ENCODE measurements at places on chromosomes 12 and 14. TPM values are rescaled to one million over a fixed set of nuclear protein-coding genes. Genes with fewer than 3 reads are reported as not detected.

The KRT81 gene
- total RNA-seq = not detected

The TMEM106C gene
- 25.3 TPM for total RNA-seq

The MSI1 gene
- 3.7 TPM for total RNA-seq

The BEGAIN gene
- total RNA-seq = 3.4 TPM

The SPTB gene
- total RNA-seq = 0.98 TPM

The CCDC63 gene
- not detected for total RNA-seq

The RPGRIP1 gene
- total RNA-seq = not detected

The ANKRD33 gene
- total RNA-seq = not detected

The MORN3 gene
- not detected for total RNA-seq

The SLC6A15 gene
- 2.7 TPM for total RNA-seq

DNA sequence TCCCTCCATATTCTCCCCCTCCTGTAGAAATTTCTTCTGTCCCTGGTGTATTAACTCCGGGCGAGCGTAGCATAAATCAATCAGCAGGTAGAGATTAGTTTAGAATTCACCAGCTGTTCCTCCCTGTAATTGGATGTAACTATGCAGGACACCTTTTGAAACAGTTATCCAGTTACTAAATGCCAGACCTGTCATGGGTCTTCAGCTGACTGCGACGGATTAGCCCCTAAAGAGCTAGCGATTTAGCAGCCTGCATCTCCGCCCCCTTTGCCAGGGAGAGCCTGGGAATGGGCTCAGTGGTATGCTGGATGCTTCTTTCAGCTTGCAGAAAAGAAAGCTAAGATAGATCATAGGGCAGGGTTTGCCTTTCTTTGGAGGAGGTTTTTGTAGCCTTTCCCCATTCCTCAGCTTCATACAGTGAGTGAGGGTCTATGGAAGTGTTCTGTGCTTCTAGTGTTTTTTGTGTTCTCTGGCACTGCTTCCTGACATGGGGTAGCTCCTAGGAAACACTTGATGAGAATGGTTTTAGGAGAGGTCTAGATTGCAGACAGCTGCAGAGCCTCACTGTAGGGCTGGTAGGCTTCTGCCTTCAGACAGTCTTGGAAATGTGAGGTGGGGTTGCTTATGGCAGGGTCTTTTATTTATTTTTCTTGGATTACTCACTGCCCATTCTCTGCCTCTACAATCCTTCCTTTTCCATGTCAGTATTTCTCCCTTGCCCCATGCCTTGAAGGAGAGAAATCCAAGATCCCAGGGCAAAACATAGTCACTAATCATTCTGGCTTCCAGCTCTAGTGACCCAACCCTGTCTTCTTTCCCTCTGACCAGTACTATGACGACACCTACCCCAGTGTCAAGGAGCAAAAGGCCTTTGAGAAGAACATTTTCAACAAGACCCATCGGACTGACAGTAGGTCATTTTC is 16.7 kb downstream of the COPZ1 start:
- no peak overlapping the region for H3K4me3 ChIP-seq
- peaks cover 59% of the 10 kb centered on the region for H3K36me3 ChIP-seq
- no peak for DNase-seq
- peaks cover 17% of the 10 kb centered on the region for H3K4me1 ChIP-seq
- no peaks in the 10 kb centered on the region for H3K27me3 ChIP-seq

DNA sequence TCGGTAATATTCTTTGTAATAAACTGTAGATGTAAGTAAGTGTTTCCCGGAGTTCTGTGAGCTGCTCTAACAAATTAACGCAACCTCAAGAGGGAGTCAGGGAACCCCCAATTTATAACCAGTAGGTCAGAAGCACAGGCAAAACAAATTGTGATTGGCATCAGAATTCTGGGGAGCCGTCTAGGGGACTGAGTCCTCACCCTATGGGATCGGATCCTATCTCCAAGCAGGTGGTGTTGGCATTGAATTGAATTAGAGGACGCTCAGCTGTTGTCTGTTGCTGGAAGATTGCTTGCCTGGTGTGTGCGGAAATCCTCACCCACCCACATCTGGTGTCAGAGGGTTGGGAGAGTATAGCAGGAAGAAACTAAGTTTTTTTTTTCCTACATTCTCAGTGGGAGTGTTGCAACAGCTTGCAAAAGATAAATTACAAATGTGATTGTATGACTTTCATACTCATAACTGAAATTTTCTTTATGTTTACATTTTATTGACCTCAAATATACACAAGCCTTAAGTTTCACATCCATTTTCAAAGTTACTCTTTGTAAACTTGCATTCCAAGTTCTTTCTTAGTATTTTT is 5.5 kb downstream of the TMEM52B start:
- no peaks in the 10 kb centered on the region for H3K27me3 ChIP-seq
- no peak overlapping the region for H3K27ac ChIP-seq
- H3K4me3 ChIP-seq = no peak overlapping the region
- no peaks in the 10 kb centered on the region for H3K36me3 ChIP-seq
- H3K4me1 ChIP-seq = no peaks in the 10 kb centered on the region

DNA sequence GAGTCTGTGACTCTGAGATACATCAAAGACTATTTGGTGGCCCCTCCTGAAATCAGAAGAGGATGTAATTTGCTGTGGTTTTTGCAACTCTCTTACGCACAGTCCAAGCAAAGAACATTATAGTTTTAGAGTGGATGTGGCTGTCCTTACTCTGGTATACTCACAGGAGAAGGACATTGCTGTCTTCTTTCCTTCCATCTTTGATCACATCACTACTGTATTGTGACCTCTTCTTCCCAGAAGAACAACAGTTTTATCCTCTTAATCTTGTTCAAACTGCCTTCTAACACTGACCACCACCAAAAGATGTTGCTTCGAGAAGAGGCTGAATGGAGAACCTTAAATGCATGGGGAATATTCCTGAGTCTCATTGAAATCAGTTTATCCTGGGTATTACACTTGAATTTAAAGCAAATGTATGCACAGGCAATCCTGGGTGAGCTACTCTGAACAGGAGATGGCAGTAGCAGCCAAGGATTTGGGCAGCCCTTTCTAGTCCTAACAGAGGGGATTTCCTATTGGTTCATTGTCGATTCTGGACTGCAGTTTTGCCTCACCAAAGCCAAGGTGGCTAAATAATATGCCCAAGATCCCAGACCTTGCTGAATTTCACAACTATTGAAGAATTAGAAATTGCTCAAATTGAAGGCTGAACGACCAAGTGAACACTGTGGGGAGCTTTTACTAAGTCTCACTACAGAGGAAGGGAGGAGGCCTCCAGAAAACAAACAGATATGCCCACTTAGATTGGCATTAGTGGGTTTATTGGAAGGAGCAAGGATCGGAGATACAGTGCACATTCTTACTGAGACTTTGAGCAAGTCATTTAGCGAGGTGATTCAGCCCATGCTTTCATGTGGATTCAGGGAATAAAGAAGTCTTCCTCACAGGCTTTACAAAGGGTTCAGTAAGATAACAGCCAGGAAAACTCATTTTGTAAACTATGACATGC is 282.8 kb downstream of the PAWR start:
- H3K4me3 ChIP-seq = no peak overlapping the region
- H3K36me3 ChIP-seq = no peaks in the 10 kb centered on the region
- no peaks in the 10 kb centered on the region for H3K27me3 ChIP-seq
- no peak overlapping the region for H3K27ac ChIP-seq

GRCh38 chr14:95222151-95222631 is 64.9 kb upstream of the DICER1 start:
- H3K4me3 ChIP-seq = no peak overlapping the region
- DNase-seq = no peak
- no peaks in the 10 kb centered on the region for H3K4me1 ChIP-seq
- H3K36me3 ChIP-seq = no peaks in the 10 kb centered on the region
- H3K27me3 ChIP-seq = no peaks in the 10 kb centered on the region

- no peaks in the 10 kb centered on the region for H3K36me3 ChIP-seq
- no peak for DNase-seq
- H3K4me1 ChIP-seq = no peaks in the 10 kb centered on the region
These were observed 337.9 kb upstream of the NOVA1 start for GRCh38 chr14:26935733-26936132.

DNA sequence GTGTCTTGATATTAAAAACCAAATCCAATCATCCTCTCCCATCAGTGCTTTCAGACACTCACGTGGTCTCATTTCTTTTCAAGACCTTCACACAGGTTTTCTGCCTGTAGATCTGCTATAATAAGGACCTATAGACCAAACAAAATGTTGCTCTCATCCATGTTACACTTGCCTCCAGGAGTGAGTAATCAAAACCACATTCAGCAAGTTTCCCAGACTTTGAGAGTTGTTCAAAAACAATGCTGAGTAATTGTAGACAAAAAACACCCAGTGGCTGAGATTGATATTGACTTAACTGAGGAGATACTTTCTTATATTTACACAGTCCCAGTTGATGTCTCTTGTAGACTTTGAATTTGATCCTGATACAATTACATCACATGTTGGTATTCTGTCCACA is 383.1 kb downstream of the TMEM132D start:
- no peaks in the 10 kb centered on the region for H3K4me1 ChIP-seq
- no peaks in the 10 kb centered on the region for H3K36me3 ChIP-seq
- no peak for DNase-seq
- no peaks in the 10 kb centered on the region for H3K27me3 ChIP-seq
- H3K27ac ChIP-seq = no peak overlapping the region

DNA sequence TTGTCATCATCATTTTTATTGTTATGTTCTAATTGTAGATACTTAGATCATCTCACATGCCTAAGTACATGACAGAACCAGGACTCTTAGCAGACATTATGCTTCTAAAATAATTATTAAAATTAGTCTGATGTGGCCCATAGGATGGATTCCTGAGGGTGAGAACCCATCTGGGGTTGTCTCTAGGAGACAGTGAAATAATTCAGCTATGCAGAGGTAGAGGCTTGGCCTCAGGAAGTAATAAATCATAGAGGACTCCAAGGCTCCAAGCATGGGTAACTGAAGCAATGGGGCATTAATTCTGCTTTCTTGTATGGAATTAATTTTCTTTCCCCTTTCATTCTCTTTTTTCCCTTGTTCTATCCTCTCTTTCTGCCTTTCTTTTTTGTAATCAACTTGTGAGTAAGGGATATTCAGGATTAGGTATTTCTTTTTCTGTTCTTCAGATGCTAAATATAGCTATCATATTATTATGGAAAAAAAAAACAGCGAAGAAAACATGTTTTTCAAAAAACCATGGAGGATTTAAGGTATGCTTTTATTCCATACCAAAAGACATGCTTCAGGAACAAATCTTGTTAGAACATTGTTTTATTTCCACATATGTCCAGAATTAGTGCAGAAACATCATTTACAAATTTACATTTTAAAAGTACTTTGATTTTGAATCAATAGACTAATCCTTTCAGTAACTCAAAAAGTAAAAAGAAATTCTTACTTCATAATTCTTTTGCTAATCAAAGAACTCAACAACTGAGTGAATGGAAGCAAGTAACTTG is 263.2 kb downstream of the TRHDE start:
- H3K36me3 ChIP-seq = no peaks in the 10 kb centered on the region
- H3K27me3 ChIP-seq = no peaks in the 10 kb centered on the region
- H3K4me3 ChIP-seq = no peak overlapping the region
- no peaks in the 10 kb centered on the region for H3K4me1 ChIP-seq

DNA sequence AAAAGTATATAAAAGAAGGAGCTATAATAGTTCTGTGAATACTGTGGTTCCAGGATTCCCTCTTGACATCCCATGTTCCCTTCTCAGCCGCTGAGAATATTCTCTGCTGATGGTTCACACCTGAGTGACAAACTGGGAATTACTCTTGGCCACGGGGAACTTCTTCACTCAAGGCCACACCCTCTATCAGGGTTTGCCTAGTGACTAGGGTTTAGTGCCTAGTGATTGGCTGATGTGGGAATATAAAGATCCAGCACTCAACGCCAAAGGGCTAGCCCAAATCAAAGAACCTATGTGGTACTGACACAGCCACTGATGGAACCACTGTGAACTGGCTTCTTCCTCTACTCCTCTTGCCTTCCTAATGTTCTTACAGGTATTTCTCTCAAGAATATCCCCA is 248.4 kb downstream of the ASCL1 start:
- H3K4me3 ChIP-seq = no peak overlapping the region
- no peaks in the 10 kb centered on the region for H3K27me3 ChIP-seq
- no peak overlapping the region for H3K27ac ChIP-seq
- DNase-seq = no peak

GRCh38 chr12:79250186-79250585 is 385.6 kb downstream of the SYT1 start:
- no peaks in the 10 kb centered on the region for H3K4me1 ChIP-seq
- H3K4me3 ChIP-seq = no peak overlapping the region

- no peak for DNase-seq
- no peaks in the 10 kb centered on the region for H3K27me3 ChIP-seq
- no peak overlapping the region for H3K27ac ChIP-seq
- H3K4me1 ChIP-seq = no peaks in the 10 kb centered on the region
- no peaks in the 10 kb centered on the region for H3K36me3 ChIP-seq
- no peak overlapping the region for H3K4me3 ChIP-seq
These were observed 22.1 kb upstream of the NAP1L1 start for GRCh38 chr12:76106631-76107030.

GRCh38 chr12:74401966-74402365 is 135.7 kb upstream of the ATXN7L3B start:
- no peaks in the 10 kb centered on the region for H3K4me1 ChIP-seq
- H3K36me3 ChIP-seq = no peaks in the 10 kb centered on the region
- H3K4me3 ChIP-seq = no peak overlapping the region
- H3K27me3 ChIP-seq = no peaks in the 10 kb centered on the region
- no peak overlapping the region for H3K27ac ChIP-seq

GRCh38 chr14:33851366-33851765 is 99.5 kb downstream of the EGLN3 start:
- no peak overlapping the region for H3K27ac ChIP-seq
- no peaks in the 10 kb centered on the region for H3K36me3 ChIP-seq
- DNase-seq = no peak
- H3K4me1 ChIP-seq = no peaks in the 10 kb centered on the region

DNA sequence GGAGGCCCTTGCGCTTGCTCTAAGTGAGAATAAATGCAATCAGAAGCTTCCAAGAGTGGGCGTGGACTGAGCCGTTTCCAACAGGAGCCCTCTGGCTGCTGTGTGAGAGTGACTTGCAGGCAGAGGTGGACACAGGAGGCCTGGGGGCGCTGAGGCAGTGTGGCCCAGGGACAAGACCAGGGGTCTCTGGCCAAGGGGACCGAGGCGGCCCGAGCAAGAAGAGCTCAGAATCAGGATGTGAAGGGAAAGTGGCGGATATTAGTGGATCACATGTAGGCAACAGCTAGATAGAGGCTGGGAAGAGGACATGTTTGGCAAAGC is 8.6 kb downstream of the RIMBP2 start:
- H3K4me1 ChIP-seq = no peaks in the 10 kb centered on the region
- H3K27ac ChIP-seq = no peak overlapping the region
- H3K4me3 ChIP-seq = no peak overlapping the region
- DNase-seq = no peak

GRCh38 chr12:131436922-131437705 is 273.8 kb upstream of the SFSWAP start:
- no peaks in the 10 kb centered on the region for H3K36me3 ChIP-seq
- H3K4me1 ChIP-seq = peaks cover 8% of the 10 kb centered on the region
- no peak for DNase-seq
- peak overlapping the region; percentile 64 for H3K27ac ChIP-seq
- no peak overlapping the region for H3K4me3 ChIP-seq

GRCh38 chr12:122079532-122080081 is 1.1 kb downstream of the MLXIP start:
- H3K36me3 ChIP-seq = no peaks in the 10 kb centered on the region
- peaks cover 60% of the 10 kb centered on the region for H3K4me1 ChIP-seq
- H3K27me3 ChIP-seq = no peaks in the 10 kb centered on the region
- H3K4me3 ChIP-seq = peak overlapping the region; percentile 78
- no peak for DNase-seq
- H3K27ac ChIP-seq = peak overlapping the region; percentile 84

Data from vagina (tissue), 2 donors.